CD4-positive, alpha-beta T cell treated with Interleukin-4 for 1 hour (primary cell): ENCODE measurements at places on chromosomes 7 and 10.

DNA sequence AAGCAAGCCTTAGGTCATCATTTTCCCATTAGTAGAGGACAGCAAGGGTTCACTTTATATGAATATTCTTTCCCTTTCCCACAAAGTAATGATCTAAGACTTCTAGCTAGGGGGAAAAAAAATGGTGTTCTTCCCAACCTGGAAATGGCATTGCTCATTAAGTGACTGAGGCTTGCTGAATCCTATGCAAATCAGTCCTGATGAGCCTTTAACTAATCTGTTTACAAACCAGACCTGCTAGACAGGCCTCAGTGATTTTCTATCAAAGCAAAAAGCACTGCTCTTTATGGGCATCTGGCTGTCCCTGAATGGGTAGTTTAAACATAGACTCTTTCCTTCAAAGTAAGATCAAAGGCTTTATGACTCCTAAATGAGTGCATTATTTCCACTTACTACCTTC, 146.3 kb downstream of the HIBADH start:
- no peak for DNase-seq

DNA sequence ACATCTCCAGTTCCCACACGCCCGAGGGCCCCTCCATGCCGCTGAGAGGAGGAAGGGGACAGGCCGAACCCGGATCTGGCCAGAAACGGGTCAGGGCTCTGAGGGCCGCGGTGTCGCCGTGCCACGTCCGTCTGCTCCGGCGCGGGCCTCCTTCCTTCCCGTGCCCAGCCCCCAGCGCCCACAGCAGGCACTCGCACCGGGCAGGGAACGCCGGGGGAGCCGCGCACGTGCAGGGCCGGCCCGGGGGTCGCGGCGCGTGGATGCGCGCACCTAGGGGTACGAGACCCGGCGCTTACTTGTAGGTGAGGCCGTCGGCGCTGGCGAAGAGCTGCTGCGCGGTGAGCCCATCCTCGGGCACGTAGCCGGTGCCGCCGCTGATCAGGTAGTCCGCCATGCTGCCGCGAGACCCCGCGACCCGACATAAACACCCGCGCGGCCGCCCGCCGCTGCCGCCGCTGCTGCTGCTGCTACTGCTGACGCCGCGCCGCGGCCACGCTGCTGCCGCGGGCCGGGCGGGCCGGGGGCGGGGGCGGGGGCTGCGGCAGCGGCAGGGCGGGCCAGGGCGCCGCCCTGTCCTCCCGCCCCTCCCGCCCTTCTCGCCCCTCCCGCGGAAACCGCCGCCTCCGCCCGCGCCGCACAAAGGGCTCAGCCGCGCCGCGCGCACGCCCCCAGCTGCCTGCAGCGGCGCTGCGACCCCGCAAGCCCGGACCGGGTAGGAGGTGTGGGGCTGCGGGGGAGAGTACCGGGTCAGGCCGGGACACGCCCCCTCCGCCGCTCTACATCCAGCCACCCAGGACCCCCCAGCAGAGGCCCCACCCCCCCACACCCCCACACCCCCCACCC, 4.1 kb downstream of the IMPDH1 start:
- DNase-seq, result peak; percentile 68

- DNase-seq, result no peak
These were observed 74.6 kb downstream of the PPP1R17 start for GRCh38 chr7:31761646-31762045.

GRCh38 chr10:70513848-70514309, 35.3 kb downstream of the PALD1 start:
- DNase-seq, result no peak

DNA sequence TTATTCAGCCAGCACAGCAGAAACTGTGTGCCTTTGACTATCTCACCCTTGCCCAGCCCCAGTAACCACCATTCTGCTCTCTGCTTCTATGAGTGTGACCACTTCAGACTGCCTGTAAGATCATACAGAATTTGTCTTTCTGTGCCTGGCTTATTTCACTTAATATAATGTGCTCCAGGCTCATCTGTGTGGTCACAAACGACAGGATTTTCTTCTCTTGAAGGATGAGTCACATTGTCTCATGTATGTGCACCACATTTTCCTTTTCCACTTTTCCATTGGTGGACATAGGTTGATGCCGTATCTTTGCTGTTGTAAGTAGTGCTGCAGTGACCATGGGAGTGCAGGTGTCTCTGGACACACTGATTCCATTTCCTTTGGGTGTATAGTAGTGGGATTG, 122.5 kb upstream of the LANCL2 start:
- DNase-seq, result no peak

DNA sequence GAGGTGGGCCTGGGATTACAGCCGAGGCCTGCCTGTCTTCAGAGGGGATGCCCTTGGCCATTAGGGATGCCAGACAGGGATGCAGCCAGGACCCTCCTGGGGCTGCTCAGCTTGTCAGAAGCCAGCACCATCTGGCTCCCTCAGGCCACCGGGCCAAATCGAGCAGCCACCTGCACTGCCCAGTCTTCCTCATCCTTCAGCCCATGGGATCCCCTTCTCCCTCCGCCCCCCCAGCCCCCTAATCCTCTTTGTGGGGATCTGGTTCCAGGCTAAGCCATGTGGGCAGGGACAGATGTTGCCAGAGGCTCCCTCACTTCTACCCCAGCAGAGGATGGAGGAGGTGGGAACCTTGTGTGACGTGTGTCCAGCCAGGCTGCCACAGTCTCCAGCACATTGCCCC, 137.4 kb upstream of the PPIF start:
- DNase-seq, result no peak

GRCh38 chr10:104072786-104073185, 12.9 kb downstream of the COL17A1 start:
- DNase-seq, result no peak

DNA sequence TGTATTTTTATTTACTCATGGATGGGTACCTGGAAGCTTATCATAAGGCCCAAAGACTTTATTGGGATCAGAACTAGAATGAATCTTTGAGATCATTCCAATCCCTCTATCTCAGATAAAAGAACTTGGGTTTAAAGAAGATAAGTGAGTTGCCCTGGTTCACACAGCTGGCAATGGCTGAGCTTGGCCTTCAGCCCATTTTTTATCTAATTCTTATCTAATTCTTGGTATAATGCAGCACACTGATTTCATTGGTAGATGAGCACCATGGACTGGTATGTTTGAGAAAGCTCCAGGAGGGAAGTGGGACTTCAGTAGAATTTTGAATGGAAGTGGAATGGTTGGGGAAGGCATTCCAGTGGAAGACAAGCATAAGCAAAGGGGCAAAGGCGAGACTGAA, 558.9 kb downstream of the REEP3 start:
- no peak for DNase-seq

- DNase-seq, result no peak
These were observed 16.3 kb downstream of the CFAP46 start for GRCh38 chr10:132926070-132926469.

GRCh38 chr7:106844279-106844997, 20.6 kb upstream of the PIK3CG start:
- DNase-seq, result no peak

- no peak for DNase-seq
These were observed 58.4 kb downstream of the C10orf105 start for GRCh38 chr10:71661060-71661622.

- no peak for DNase-seq
These were observed 3.3 kb downstream of the GATA3 start for GRCh38 chr10:8057636-8058273.

DNA sequence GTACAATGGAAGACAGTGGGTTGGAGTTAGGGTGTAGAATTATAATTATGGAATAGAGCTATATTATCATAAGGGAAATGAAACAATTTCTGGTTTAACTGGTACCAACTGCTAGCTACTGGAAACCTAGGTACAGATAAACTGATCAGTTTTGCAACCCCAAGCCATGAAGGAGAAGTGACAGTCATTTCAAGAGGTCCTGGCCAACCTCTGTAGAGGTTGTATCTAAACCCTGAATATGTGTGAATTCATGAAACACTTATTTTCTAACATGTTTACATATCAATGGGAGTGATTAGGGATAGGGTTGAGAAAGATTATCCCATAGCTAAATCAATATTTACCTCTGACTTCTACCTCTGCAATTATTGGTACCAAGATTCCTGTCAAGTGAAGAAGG, 29.9 kb upstream of the CC2D2B start:
- no peak for DNase-seq

- no peak for DNase-seq
These were observed 144.5 kb downstream of the PPP1R3A start for GRCh38 chr7:113774182-113774807.
